Stimulated activated CD4-positive, alpha-beta T cell treated with anti-CD3 and anti-CD28 coated beads, Interleukin-1b, Interleukin-23, amount 100 ng/mL, for 1 hour (primary cell): ENCODE measurements at places on chromosomes 7 and 10.

DNA sequence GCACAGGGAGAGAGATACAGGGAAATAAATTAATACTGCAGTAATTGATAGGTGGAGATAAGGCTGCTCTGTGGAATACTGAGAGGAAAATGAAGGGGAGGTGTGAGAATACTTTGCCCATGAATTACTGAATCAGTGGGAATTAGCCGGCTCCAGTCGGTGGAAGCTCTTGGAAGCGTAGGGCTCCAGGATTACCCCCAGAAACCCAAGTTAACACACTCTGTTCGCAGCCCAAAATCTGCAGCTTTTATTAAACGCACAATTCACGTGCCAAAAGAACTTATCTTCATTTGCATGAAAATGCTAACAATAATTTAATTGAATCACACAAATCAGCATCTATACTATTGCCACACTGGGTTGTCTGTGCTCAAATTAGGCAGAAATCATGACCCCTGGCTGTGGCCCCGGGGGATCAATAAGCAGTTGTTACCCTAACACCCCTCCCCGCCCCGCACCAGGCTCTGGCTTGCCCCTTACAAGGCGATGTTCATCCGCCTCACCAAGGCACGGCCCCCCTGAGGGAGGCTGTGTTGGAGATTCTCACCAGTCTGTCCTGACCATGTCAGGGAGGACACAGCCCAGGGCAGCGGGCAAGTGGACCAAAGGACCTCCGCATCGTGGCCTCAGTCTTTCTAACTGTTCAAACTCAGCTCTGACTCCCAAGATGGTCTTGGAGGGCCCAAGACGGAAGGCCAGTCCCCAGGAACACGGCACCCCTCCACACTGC, 48.4 kb upstream of the MGMT start:
- no peak for DNase-seq

DNA sequence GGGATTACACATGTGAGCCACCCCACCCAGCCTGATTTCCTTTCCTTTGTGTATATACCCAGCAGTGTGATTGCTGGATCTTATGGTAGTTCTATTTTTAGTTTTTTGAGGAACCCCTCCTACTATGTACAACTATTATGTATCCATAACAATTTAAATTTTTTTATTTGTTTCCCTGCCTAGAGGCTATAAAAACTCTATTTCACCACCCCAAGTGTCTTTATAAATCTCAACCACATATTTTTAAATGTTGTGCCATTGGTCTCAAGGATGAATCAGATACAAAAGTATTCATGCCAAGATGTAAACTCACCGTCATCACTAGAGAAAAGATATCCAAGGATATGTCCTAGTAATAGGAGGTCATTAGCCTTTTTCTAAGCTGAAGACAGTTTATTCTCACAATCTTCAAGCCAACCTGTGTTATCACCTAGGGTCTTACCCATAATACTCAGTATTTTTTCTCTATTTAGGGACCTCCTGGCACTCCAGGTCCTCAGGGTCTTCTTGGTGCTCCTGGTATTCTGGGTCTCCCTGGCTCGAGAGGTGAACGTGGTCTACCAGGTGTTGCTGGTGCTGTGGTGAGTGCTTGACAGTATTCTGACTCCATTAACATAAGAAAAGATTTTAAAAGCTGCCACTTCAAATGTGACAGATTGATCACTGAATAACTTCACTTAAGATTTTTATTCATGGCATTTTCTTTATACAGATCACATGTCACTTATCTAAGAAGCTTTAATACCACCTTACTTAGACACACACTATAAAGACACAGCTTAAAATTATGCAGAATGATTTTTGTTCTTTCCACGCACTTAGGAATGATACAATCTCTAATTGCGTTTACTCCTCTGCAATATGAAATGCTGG, 29.4 kb downstream of the COL1A2 start:
- DNase-seq: no peak

DNA sequence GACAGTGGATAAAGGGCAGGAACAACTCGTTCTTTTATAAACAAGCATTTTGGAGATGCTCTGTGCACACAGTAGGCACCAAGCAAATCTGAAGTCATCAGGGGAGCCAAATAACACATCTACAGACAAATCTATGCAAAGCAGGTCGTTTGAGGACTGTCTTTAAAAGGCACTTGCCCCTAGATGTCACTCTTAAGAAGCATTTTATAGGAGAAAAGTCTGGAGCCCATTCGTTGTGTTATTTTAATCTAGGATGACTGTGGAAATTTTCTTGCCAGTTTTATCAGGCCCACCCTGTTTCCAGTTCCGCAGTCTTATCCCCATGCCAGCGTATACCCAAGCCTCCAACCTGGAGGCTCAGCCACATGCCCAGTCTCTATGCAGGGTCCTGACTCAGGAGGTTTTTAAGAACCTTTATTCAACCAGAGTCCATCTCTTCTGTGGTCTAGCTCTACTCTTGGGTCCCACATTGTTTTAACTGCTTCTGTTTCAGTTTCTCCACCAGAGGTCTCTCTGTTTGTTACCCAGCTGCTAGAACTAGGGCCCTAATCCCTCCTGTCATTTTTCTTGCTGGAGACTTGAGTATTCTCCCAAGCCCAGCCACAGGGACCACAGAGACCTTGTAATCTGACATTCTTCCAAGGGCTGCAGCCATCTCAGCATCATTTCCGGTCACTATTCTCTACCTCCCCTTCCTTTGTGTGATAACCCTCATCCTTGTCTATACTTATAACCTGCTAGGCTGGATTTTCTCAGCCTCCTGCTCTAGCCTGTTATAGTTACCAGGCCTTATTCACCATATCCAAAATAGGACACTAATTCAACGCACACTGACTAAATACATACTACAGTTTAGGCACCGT, 26.7 kb downstream of the PIK3CG start:
- no peak for DNase-seq

DNA sequence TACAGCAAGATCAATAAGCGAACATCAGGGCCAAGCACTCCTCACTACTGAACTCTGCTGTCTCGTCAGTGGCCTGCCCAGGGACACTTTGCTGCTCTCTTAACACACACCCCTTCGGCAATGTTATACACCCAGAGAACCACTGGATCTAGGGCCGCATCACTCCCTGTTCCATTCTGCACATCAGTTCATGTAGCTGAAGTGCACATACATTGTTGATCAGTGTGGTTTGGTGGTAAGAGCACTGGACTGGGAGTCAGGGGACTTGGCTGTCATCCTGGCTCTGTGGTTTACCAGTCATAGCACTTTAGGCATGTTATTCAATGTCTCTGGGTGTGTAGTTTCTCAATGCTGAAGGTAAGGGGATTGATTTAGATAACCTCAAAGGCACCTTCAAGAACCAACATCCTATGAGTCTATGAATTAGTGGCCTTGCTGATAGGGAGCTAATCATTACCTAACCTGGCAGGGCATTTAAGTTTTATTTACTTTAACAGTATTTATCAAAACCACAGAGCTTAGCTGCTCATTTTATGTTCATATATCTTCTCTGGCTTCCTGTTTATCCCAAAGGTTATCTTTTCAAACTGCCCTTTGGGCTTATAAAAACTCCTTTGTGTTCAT, 24.8 kb downstream of the DUSP5 start:
- no peak for DNase-seq

DNA sequence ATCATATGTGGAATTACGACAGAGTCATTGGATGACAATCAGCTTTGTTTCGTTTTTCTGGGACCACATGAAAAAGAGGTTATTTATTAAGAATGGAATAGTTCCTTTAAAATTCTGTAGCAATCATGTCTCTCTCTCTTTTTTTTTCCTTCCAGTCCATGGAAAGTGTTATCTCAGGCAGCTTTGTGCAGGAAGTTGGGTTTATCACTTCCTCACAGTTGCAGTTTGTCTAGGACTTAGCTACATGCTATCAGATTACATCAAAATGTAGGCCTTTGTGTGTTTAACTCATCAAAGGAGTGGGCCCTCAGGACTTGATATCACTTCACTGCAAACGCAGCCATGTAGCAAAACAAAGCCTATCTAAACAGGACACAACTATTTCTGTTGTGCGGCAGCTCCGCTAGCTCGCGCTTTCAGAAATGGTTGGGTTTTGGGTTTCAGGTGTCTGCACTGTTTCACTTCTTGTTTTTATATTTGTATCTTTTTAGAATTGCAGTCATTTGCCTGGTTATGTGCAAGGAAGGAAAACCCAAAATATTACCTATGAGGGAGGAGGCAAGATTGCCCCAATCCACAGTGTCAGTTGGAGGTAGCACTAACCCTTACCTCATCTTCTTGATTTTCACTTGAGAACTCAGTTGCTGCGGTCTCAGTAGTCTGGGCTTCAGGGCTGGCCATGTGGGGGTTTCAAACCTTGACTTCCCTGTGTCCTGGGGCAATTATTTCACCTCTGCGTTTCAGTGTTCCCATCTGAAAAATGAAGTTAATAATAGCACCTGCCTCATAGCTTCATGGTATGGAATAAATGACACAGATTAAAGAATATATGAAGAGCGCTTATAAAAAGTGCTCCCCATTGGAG, 66.7 kb downstream of the HHEX start:
- no peak for DNase-seq

GRCh38 chr7:69002416-69002815, 595.9 kb upstream of the AUTS2 start:
- DNase-seq: no peak

- DNase-seq: no peak
Observed at GRCh38 chr7:25500393-25500921, 272.2 kb upstream of the NPVF start.

DNA sequence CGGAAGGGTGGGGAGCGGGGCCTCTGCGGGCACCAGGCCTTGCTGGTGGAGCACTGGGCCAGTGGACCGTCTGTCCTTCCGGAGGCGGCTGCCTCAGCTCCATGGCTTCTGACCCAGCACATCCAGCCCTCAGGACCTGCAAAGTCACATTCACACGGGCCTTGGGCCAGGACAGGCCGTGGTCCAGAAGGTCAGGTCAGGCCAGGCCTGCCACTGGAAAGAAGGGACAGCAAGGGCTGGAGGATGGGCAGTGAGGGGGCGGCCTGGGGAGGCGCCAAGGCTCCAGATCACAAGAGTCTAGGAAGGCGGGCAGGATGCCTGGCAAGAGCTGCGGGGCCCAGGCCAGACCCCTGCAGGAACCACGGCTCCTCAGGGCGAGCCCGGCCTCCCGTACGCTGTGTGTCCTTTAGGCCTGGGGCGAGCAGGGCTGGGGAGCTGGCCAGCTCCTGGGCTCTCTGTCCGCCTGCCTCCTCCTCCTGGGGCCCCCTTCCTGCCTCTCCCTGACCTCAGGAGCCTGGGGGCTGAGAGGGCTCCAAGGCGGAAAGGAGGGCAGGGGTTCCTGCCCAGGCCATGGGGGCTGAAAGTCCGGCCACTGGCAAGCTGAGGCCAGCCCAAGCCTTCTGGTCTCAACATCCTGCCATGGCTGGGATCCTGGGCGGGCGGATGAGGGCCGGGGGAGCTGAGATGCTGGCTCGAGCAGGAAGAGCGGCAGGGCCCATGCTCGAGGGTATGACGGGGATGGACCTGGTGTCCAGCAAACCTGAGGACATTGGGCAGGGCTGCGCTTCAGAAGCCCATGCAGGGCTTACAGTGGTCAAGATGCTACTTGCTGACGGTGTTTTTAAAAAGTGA, 225.8 kb downstream of the ELFN1 start:
- no peak for DNase-seq

DNA sequence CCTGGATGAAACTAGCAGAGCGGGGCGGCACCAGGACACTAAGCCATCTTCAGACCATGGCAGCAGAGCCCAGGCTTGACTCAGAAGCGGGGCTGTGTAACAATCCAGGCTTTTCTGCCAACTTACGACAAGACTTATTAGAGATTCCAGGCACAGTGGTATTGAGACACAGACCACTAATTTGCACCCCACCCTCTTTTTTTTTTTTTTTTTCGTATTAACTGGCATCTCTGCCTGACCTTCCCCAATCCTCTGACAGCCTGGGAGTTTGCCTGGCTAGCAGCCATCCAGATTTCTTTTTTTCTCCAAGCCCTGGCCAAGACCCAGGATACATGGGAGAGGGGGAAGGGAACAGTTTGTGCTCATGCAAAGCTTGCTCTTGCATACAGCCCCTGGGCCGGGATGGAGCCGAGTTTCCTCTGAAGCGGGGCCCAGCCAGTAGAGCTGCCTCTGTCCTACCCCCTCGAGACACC, 182.4 kb downstream of the PLXNA4 start:
- no peak for DNase-seq

DNA sequence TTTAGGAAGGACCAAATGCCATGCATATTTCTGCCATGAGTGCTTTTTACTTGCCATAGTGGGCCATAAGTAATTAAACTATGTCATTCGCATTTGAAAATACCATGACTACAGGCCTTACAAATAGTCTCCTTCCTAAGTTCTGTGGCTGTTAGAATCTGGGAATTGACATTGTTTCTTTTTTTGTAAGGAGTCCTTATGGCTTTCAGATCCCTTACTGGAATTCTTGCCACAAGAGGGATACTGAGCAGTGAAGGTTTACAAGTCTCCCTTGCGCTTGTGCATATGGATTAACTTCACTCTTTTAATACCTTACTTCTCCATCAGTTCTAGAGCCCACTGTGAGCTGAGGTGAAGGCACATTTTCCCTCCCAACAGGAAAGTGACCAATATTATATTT, 166.0 kb downstream of the NRG3 start:
- DNase-seq: no peak

- no peak for DNase-seq
Observed at GRCh38 chr7:151380199-151381097, 29.4 kb downstream of the WDR86 start.

GRCh38 chr7:155986497-155987160, 174.4 kb upstream of the SHH start:
- no peak for DNase-seq

DNA sequence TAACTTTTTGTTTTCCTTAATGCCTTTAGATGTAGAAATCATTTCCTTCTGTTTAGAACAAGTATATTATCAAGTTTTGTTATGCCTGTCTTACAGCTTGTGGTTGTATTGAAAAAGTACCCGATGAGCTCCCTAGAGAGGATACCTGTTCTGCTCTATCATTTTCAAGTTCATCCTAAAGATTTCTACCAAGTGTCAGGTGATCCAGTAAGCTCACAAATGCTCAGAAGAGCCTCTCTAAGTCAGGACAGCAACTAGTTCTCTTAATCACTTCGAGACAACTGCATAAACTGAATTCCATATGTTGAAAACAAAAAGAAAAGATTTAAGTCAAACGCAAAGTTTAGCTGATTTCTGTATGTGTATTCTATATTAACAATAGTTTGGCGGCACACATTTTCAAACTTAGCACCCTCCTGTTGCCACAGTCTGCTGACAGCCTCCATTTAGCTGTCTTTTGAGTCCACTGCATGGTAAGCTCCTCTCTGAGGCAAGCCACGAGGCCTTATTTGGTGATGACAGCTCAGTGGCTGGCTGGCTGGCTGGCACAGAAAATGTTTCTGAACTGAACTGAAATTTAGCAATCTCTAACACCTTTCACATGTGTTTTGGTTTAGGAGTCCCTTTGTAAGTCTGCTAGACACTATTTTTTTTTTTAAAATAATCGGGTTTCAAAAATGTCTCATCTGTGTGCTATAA, 59.4 kb downstream of the SEMA3C start:
- no peak for DNase-seq

- DNase-seq: no peak
Observed at GRCh38 chr10:86043236-86043635, 323.4 kb downstream of the GRID1 start.

DNA sequence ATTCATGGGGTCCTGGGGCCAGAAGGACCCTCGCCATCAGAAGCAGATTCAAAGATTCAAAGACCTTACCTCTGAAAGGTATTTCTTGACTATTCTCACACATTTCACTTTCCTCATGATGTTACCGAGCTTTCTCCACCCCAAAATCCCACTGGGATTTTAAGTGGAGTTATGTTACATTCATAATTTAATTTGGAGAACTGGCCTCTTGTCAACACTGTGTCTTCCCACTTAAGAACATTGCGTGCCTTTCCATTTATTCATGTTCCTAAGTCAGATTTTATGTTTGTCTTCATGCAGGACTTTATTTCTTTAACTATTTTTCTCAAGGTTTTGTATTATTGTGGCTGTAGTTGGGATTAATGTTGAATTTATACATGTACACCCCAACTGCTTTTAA, 123.5 kb upstream of the BMPER start:
- DNase-seq: no peak
